WTC11 (cell line): ENCODE measurements at places on chromosomes 4 and X. TPM values are rescaled to one million over a fixed set of nuclear protein-coding genes. Genes with fewer than 3 reads are reported as not detected.

DNA sequence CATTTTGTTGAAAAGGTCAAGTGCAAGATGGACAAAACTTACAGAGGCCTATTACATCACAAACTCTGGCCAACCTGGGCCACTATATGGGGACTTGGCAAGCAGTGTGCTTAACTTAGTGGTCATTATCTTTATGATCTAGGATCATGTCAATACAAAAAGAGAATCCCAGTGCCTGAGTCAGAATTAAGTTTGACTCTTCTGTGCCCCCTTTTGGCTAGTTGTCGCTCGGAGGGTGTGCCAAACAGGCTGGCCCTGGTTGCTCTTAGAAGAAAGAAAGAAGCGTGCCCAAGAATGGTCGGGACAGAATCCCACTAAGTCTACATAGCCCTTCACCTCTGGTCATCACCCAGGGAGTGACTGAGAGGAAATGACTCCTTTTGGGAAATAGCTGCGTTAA, 100.1 kb downstream of the EIF4E start:
- peak; percentile 23 for DNase-seq

DNA sequence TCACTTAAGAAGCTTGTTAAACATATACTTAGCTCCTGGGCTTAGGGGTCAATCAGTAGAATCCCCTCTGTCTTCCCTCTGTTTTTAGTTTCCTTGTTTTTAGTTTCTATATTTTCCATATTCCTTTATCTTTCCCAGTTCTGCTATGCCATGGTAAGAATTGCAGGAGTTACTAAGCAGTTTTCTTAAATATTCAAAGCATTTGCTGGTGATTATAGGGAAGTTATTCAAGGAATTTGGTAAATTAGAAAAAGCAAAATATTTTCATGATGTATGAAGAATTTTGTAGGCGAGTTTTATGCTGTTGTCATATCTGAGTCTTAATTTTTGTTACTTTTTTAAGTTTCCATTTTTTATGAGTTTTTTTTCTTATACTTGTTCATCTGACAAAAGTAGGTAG, 91.6 kb upstream of the NUDT6 start:
- DNase-seq, result no peak

GRCh38 chrX:133497356-133497755, 82.1 kb upstream of the GPC4 start:
- DNase-seq, result no peak

- DNase-seq, result no peak
Measured at GRCh38 chrX:154325541-154325940, 29.9 kb downstream of the TKTL1 start.

DNA sequence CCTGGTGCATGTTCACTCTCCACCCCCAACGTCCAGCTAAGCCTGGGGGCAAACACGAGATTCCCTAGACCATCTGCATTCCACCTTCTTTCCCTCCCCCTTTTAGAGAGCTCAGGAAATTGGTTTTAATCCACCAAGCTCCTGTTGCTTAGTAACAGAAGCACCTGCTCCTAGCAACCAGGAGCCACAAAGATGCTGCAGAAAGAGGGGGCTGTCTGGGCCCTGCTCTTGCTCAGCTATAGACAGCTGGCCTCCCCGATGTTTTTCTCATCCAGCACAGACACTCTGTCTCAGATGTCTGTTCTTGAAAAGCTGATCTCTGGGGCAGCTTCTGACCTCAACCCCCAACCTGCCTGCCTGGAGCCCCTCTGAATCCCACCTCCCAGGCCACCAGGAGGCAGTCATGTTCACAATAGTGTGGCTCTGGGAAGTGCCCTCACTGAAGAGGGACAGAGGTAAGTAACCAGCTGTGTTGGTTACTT, 71.5 kb downstream of the SLC16A2 start:
- DNase-seq, result peak; percentile 58

DNA sequence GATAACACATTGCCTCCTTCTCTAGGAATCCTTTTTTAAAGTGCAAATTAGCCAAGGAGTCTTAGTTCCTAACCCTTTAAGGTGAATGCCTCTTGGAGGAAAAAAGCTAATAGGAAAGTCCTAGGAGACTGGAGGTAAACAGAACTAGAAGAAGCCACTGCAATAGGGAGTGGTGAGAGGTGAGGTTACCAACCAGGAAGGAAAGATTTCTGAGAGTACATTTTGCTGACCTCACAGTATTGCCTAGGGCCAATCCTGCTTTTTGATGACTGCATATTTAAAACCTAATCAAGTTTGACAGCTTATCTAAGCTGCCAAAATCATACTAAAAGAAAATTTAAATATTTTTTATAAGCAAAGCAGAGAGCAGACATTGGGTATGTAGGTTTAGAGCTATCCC, 7.3 kb upstream of the CUL4B start:
- no peak for DNase-seq

DNA sequence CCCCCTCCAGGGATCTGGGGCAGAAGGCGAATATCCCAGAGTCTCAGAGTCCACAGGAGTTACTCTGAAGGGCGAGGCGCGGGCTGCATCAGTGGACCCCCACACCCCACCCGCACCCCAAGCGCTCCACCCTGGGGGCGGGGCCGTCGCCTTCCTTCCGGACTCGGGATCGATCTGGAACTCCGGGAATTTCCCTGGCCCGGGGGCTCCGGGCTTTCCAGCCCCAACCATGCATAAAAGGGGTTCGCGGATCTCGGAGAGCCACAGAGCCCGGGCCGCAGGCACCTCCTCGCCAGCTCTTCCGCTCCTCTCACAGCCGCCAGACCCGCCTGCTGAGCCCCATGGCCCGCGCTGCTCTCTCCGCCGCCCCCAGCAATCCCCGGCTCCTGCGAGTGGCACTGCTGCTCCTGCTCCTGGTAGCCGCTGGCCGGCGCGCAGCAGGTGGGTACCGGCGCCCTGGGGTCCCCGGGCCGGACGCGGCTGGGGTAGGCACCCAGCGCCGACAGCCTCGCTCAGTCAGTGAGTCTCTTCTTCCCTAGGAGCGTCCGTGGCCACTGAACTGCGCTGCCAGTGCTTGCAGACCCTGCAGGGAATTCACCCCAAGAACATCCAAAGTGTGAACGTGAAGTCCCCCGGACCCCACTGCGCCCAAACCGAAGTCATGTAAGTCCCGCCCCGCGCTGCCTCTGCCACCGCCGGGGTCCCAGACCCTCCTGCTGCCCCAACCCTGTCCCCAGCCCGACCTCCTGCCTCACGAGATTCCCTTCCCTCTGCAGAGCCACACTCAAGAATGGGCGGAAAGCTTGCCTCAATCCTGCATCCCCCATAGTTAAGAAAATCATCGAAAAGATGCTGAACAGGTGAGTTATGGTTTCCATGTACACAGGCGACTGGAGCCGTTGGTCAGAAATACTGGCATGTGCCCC, at the start of gene CXCL1:
Gene CXCL1 (plus strand): TSS at position 264 of the 926 bp plus-strand sequence. CDS start 78 bp downstream, at position 342.
- DNase-seq, result peak; percentile 62

Gene CCSER1
- total RNA-seq, result 0.71 to 1.1 TPM (median 0.87 TPM) in 3 replicates

Gene MTNR1A
- 0.73 to 1.0 TPM (median 0.73 TPM) in 3 replicates for total RNA-seq

Gene CXCL5
- 3.6 to 8.8 TPM (median 8.1 TPM) in 3 replicates for total RNA-seq

Gene COL4A5
- 30.7 to 43.0 TPM (median 36.4 TPM) in 3 replicates for total RNA-seq

Gene WNK3
- 24.3 to 27.5 TPM (median 27.5 TPM) in 3 replicates for total RNA-seq
